ENCODE measurements at places on chromosomes 1 and 21.

DNA sequence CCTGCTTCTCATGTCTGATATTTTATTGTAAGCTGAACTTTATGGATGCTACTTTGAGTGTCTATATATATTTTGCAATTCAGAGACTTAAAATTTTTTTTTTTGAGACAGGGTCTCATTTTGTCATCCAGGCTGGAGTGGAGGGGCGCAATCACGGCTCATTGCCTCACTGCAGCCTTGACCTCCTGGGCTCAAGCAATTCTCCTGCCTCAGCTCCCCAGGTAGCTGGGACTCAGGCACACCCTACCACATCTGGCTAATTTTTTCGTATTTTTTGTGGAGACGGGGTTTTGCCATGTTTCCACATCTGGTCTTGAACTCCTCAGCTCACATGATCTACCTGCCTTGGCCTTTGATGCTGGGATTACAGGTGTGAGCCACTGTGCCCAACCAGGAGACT, 8.4 kb downstream of the ZYG11A start:
- H3K4me3 ChIP-seq = no peak overlapping the region
- no peaks in the 10 kb centered on the region for H3K36me3 ChIP-seq
- DNase-seq = no peak
- H3K27ac ChIP-seq = no peak overlapping the region
- no peaks in the 10 kb centered on the region for H3K4me1 ChIP-seq

- H3K4me3 ChIP-seq = peak overlapping the region; percentile 2
- H3K4me1 ChIP-seq = peaks cover 20% of the 10 kb centered on the region
- peak overlapping the region; percentile 81 for H3K27ac ChIP-seq
- H3K36me3 ChIP-seq = peaks cover 7% of the 10 kb centered on the region
Observed at GRCh38 chr1:20733360-20733975, 965 bp upstream of the SH2D5 start.

DNA sequence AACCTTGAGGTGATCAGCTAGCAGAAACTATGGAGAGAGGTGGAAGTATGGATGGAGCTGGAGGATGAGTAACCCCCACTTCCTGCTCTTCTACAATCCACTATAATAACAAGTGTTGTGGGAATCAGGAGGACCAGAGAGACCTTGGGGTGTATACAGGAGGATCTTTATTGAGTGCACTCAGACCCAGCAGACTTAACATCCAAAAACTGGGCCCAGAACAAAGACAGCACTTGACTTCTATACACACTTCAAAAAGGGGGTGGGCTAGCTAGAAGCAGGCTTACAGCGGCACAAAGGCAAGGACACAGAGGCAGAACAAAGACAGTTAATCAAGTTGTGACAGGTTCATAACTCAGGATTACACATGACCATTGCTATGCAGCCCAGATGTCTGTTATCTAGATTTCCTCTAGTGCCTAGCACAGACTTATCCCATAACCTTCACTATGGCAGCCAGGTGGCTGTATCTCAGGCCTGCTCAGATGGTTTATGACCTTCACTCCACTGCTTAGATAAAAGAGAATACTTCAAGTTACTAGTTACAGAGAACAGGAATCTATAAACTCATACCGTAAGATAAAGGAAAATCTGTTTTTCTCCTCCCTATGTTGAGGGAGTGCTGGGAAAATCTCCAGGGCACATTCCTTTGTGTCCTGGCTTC, 36.1 kb upstream of the PADI2 start:
- peak overlapping the region; percentile 16 for H3K27ac ChIP-seq
- no peaks in the 10 kb centered on the region for H3K27me3 ChIP-seq
- H3K4me3 ChIP-seq = no peak overlapping the region
- peak; percentile 85 for DNase-seq

GRCh38 chr1:15918962-15919715, 56.8 kb downstream of the ZBTB17 start:
- peak overlapping the region; percentile 80 for H3K27ac ChIP-seq
- H3K27me3 ChIP-seq = no peaks in the 10 kb centered on the region
- peaks cover 20% of the 10 kb centered on the region for H3K36me3 ChIP-seq
- DNase-seq = peak; percentile 94
- peaks cover 42% of the 10 kb centered on the region for H3K4me1 ChIP-seq
- no peak overlapping the region for H3K4me3 ChIP-seq

DNA sequence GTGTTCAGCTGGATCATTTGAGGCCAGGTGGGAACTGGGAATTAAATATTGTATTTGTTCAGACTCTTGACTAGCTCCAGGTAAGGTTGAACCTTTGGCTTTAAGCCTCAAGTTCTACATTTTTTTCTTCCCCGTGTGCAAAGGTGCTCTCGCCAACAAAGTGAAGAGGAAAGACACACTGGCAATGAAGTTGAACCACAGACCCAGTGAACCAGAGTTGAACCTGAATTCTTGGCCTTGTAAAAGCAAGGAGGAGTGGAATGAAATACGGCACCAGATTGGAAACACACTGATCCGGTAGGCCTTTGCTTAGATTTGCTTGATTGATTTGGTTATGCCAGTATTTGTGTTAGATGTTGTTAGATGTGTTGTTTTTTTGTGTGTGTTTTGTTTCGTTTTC, 25.5 kb upstream of the RCC1 start:
- DNase-seq = no peak
- no peaks in the 10 kb centered on the region for H3K4me1 ChIP-seq
- no peaks in the 10 kb centered on the region for H3K27me3 ChIP-seq
- H3K36me3 ChIP-seq = peaks cover 29% of the 10 kb centered on the region

DNA sequence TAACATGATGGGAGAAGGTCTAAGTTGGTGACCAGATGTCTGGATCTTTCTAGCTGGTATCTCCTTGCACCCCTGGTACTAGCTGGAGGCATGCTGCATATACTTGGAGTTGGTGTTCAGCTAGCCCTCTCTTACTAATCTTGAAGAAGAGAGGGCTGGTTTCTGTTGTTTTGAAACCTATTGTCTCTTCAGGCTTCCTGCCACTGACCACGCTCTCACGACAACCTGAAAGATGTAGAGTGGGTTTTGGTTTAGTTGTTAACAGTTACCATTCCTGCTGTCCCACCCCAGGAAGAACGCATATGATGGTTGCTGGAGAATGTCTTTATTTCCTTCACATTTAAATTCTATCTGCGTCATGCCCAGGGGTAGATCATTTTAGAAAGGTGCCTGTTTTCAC, 3.6 kb downstream of the MAN1C1 start:
- H3K27ac ChIP-seq = no peak overlapping the region
- no peak for DNase-seq
- H3K4me1 ChIP-seq = peaks cover 5% of the 10 kb centered on the region
- H3K4me3 ChIP-seq = no peak overlapping the region

- no peak for DNase-seq
- no peak overlapping the region for H3K27ac ChIP-seq
- H3K27me3 ChIP-seq = no peaks in the 10 kb centered on the region
- no peaks in the 10 kb centered on the region for H3K4me1 ChIP-seq
- no peak overlapping the region for H3K4me3 ChIP-seq
Observed at GRCh38 chr1:227465256-227465655, 98.1 kb upstream of the ZNF678 start.

DNA sequence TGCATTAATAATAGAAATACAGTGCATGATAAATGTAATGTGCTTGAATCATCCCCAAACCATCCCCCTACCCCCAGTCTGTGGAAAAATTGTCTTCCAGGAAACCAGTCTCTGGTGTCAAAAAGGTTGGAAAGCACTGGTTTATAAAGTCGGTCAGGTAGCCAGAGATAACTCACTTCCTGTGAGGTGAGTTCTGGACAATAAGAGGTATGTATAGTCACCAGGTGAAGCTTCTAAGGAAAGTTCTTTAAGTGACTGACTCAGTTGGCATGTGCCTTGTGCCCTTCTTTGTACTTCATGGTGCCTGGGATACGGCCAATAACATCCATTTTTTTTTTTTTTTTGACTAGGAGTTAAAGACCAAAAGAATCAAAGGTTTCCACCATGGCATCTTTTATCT, 103.7 kb downstream of the GPATCH2 start:
- no peaks in the 10 kb centered on the region for H3K36me3 ChIP-seq
- H3K27ac ChIP-seq = no peak overlapping the region
- H3K4me1 ChIP-seq = peaks cover 11% of the 10 kb centered on the region
- no peaks in the 10 kb centered on the region for H3K27me3 ChIP-seq
- no peak overlapping the region for H3K4me3 ChIP-seq
- no peak for DNase-seq

- no peaks in the 10 kb centered on the region for H3K27me3 ChIP-seq
- DNase-seq = no peak
- no peak overlapping the region for H3K27ac ChIP-seq
- peaks cover 2% of the 10 kb centered on the region for H3K4me1 ChIP-seq
Observed at GRCh38 chr1:146010126-146010738, 11.3 kb downstream of the HJV start.

All from astrocyte (in vitro differentiated cells and primary cell).